ENCODE measurements at places on chromosomes 5 and 9.

- no peak for DNase-seq
Measured at GRCh38 chr5:570886-571285, 41.3 kb upstream of the CEP72 start.

GRCh38 chr9:135971892-135972291 is 10.7 kb upstream of the UBAC1 start:
- DNase-seq, result no peak

DNA sequence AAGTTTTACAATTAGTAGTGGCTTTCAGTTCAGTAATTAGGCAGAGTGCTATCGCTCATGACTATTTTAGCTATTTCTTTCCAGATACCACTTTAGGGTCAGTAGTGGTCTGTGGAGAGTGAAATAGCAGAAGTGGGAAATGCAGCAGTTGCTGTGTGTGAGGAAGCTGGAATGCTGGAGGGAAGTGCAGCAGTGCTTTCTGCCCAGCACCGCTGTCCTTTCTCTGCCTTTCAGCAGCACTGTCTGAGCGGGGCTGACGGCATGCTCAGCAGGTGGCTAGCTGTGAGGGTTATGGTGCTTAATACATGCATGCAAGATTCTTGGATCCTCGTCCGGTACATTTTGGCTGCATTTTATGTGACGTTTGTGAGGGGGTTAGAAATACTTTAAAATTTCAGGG is 213.9 kb downstream of the PBX3 start:
- no peak for DNase-seq

GRCh38 chr5:36058776-36059175 is 7.9 kb downstream of the UGT3A2 start:
- no peak for DNase-seq

DNA sequence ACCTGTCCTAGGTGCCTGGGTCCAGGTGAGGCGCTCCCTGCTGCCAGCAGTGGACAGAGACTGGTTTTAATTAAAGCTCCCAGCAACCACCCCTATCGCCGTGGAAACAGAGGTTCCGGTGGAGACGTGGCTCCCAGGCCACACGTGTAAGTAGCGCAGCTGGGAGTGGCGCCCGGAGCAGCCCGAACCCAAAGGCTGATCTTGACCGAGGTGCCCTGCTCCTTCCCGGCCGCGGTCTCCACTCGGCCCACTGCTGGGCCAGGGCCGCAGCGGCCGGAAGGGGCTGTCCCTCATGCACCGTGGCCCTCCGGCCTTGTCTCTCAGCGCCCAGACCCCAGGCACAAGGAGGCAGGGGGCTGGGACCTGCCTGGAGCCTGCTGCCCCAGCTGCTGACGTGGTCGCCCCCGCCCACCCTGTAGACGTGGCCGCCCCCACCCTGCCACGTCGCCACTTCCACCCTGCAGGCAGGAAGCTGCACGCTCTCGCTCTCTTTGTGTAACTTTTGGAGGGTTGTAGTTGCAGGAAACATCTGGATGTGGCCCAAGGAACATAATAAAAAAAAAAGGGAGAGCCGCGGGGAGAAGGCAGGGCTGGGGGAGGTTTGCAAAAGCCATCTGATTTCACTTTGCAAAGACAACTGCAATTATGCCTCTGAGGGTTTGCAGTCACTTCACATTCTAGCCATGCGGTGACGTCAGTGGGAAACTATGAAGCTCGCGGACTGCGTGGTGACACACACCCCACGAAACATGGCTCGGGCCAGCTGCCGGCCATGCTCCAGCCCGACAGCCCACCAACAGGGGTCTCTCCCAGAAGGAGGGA is 129.9 kb downstream of the RXRA start:
- DNase-seq, result peak; percentile 94

GRCh38 chr5:31097851-31098250 is 95.6 kb upstream of the CDH6 start:
- DNase-seq, result no peak

DNA sequence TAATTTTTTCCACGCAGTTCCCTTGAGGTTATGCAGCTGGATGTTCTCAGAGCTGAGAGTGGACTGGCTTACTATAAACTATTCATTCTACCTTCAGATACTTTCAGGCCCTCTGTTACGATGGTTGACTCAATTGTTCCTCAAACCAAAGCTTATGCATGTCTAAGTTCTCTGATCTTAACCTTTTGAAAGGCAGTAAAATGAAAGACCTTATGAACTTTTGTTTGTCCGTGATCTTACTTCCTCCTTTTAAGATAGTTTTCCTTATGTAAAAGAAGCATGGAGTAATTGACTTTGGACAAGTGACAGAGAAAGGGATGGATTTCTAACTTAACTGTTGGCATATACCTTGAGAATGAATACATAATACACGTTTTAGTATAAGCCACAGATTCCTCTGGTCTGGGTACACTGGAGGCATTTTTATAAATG is 575.7 kb downstream of the PDE4D start:
- DNase-seq, result no peak

DNA sequence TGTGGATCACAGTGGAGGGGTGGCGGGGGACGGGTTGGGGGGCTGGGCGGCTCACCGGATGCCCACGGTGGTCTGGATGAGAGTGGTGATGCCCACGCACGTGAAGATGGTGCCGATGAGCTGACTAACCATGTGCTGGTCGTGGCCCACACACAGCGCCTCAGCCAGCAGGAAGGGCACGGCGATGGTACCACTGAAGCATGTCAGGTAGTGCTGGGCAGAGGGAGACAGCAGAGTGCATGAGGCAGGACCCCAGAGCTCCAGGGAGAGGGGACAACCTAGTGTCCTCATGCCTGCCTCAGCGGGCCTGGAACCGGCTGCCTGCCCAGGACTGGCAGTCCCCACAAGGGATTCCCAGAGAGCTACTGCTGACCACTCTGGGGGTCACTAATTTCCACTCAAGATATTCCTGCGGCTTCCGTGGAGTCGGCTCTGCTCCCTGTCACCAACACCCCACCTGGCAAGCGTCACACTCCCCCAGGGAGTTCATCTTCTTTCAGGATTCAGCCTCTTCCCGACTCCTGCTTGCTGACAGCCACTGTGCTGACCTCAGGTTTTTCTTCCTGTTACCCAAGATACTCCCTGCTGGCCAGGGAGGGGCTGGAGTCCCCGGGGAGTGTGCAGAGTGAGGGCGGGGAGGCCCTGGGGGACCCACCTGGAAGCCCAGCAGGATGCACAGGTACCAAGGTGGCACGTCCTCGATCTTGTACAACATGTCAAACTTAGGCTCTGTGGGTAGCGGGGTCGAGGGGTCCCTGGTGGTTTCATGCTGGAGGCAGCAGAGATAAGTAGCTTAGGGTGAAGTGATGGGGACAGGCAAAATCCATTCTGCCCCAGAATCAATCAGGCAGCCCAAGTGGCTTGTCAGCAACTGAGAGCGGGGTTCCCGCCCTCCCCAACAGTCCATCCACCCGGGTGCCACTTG is 998 bp downstream of the SLC23A1 start:
- no peak for DNase-seq

- DNase-seq, result peak; percentile 91
Measured at GRCh38 chr9:88651682-88652633, 117.0 kb downstream of the NXNL2 start.

DNA sequence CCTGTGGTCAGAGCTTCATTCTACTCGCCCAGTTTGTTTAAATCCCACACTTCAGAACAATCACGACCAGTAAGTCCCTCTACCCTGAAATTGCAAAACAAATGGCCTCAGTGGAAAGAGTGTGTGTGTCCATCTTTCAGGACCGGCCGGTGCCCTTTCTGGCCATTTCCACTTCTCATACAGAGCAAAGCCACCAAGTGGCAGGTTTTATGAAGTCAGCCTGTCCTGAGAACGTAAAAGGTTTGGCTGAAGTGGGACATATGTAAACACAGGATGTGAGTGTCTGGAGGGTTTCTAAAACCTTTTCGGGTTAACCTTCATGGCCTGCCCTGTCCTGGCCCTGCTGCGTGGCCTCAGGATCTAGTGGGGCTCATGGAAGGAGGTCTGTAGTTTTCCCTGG is 24.7 kb downstream of the NXNL2 start:
- peak; percentile 41 for DNase-seq

DNA sequence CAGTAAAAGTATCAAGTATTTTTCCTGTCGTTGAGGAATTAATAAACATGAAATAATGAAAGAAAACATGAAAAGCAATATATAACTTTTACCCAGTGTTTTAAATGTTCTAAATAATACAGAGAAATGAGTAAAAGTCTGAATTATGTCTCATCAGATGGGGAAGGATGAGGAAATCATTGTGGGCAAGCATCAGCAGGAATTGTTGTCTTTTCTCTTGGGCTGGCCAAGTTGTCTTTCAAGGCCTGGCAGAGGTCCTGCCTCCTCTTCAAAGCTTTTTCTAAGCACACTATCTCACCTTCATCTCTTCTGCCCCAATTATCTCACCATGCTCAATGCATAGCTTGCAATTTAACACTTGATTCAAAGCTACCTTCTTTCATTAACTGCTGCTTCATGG is 41.9 kb downstream of the MOCS2 start:
- no peak for DNase-seq

DNA sequence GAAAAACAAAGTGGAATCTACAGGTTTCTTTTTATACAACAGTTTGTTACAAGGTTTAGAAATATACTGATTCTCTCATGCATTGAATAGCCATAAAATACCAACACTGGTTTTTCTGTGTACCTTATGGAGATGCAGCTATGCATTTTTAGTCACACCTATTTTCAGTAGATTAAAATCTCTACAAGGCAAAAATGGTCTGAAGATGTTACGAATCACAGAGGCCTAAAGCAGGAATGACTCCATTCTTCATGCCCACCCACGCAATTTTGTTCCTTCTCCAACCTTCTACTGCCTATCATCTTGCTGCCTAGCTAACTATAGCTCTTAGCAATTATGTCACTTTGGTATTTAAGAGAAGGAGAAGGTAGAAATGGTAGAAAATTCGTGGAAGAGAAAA is 9.9 kb downstream of the PLK2 start:
- DNase-seq, result no peak

GRCh38 chr5:44387406-44387805 is 1.8 kb downstream of the FGF10 start:
- DNase-seq, result no peak
